ENCODE measurements at places on chromosomes 1 and 21.

DNA sequence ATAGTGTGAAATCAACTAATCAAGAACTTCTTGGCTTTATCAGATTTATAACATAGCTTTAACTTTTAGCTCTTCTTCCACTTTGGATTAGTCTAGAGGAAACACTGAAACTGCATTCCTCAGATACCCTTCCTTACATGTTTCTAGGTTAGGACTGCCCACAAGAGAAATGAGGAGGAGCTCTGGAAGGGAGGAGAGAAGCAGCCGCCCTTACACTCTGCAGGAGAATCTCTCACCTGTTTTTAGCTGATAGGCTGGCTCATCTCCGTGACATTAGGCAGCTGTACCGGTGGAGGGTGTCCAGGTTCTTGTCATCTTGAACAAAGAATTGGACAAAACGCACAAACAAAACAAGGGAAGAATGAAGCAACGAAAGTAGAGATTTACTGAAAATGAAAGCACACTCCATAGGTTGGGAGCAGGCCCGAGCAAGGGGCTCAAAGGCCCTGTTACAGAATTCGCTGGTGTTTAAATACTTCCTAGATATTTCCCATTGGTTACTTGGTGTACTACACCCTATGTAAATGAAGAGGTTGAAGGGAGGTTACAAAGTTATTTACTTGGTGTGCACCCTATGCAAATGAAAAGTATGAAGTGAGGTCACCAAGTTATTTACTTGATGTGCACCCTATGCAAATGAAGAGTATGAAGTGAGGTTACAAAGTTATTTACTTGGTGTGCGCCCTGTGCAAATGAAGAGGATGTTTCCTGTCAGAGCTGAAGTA lies 524.9 kb upstream of the CHRM3 start:
- DNase-seq, result no peak

- peak; percentile 76 for DNase-seq
Observed at GRCh38 chr1:152048416-152049009, 11.7 kb upstream of the S100A11 start.

DNA sequence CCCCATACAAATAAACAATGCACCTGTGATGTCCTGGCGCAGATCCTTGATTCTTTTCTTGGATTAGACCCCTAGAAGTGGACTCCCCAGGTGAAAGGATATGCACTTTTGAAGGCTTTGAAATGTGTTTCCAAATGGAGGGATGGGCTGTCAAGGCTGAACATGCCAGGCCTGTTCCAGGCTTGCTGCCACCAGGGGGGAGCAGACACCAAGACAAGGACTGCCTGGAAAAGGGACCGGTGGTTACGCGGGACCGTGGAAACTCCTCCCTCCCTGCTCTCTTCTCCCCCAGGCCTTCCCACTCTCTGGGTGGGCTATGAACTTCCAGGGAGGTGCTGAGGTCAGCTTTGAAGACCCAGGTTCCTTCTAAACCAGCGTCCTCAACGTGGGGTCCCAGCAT lies 12.7 kb downstream of the C1QB start:
- DNase-seq, result no peak

- peak; percentile 34 for DNase-seq
Observed at GRCh38 chr1:3775490-3776230, 3.1 kb downstream of the SMIM1 start.

- no peak for DNase-seq
Observed at GRCh38 chr1:110310300-110310699, 28.9 kb upstream of the RBM15 start.

- DNase-seq, result no peak
Observed at GRCh38 chr1:240256836-240257503, 165.3 kb downstream of the FMN2 start.

- no peak for DNase-seq
Observed at GRCh38 chr1:207346513-207346912, 25.0 kb downstream of the CD55 start.

DNA sequence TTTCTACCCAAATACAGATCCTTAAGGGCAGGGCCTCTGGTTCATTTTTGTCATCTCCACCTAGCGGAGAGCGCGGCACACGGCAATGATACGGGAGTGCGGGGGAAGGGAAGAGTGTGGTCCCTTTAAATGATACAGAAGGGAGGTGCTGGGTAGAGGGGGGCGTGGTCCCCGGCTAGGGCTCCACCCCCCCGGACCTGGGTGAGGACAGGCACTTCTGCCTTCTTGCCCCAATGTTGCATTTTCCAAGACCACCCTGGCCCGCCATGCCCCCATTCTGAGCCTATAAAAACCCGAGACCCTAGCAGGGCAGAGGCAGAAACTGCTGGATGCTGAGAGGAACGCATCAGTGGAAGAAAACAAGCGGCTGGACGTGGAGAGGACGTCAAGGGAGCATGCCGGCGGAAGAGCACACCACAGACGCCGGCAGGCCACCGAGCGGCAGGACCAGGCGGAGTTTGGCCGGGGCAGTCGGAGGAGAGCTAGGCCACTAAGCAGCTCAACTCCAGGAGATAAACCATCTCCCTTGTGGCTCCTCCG lies 30.0 kb downstream of the LRRC3 start:
- DNase-seq, result peak; percentile 24

- DNase-seq, result no peak
Observed at GRCh38 chr1:99619583-99619982, 26.3 kb upstream of the PALMD start.

GRCh38 chr21:43812957-43813655 lies 23.7 kb downstream of the RRP1 start:
- no peak for DNase-seq

- DNase-seq, result peak; percentile 19
Observed at GRCh38 chr1:231421546-231421970, 529 bp downstream of the EGLN1 start.

DNA sequence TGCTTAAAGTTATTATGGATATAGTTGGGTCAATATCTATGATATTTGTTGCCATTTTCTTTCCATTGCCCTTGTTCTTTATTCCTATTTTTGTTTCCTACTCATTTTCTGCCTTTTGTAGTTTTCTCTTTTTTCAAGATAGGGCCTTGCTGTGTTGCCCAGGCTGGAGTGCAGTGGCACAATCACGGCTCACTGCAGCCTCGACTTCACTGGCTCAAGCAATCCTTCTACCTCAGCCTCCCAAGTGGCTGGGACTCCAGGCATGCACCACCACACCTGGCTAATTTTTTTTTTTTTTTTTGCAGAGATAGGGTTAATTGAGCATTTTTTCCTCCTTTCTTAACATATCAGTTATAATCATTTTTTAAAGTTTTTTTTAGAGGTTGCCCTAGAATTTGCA lies 92.7 kb downstream of the TOMM20 start:
- DNase-seq, result no peak

DNA sequence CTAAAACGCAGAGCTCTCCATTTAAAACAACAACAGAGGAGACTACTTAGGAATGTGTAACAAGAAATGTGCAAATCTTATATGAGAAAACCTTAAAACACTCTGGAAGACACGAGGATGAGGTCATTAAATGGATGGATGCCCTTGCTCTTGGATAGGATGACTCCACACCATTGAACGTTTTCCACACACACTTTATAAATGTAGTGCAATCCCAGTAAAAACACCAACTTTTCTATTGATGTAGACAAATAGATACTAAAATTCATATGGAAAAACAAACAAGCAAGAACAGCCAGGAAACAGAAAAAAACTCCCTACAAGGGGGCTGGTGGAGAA lies 18.4 kb upstream of the COL6A1 start:
- DNase-seq, result no peak

DNA sequence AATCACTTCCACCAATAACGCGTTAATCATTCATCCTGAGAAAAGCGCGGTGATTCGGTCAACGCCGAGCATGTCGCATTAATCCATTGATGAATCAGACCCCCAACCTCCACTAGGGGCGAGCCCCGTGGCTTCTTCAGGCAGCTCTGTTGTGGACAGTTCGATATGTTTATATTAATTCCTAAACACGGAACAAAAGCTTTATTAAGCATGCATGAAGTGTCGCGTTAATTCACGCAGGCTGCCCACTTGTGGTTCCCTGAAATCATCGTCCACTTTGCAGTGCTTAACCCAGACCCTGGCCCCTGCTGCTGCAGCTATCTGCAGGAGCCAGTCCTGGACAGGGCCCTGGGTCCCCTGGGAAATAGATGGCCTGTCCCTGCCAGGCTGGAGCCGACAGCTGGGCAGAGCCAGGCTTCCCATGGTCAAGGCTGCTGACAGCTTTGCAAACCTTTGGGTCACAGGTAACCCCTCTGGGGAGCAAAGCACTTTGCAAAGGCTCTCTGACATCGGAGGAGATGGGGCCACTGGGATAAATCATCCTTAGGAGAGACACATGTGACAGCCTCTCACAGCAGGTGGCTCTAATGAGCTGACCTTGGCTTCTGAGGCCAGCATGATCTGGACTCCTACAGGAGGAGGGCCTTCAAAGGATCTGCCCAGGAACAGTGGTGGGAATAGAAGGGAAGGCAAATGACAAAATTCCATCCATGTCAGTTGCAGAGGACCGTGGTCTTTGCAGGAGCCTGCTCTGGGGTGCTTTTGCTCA lies 137.0 kb upstream of the AJAP1 start:
- DNase-seq, result no peak

DNA sequence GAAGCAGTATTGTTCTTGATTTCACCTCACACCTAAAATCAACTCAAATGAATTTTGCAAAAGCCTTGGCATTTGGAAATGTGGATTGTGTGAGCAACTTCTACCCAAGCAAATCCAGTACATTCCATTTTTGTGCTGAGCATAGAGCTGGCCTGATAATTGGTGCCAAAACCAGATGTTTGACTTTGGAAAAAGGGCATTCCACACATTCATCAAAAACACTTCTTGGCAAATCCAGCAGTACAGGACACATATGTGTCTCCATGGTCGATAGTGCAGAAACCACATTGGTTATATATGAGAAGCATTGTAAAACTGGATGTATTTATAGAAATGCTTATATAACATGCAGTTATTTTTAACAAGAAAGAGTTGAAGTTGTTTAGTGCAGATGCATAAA lies 210.4 kb downstream of the KCNK2 start:
- DNase-seq, result no peak

DNA sequence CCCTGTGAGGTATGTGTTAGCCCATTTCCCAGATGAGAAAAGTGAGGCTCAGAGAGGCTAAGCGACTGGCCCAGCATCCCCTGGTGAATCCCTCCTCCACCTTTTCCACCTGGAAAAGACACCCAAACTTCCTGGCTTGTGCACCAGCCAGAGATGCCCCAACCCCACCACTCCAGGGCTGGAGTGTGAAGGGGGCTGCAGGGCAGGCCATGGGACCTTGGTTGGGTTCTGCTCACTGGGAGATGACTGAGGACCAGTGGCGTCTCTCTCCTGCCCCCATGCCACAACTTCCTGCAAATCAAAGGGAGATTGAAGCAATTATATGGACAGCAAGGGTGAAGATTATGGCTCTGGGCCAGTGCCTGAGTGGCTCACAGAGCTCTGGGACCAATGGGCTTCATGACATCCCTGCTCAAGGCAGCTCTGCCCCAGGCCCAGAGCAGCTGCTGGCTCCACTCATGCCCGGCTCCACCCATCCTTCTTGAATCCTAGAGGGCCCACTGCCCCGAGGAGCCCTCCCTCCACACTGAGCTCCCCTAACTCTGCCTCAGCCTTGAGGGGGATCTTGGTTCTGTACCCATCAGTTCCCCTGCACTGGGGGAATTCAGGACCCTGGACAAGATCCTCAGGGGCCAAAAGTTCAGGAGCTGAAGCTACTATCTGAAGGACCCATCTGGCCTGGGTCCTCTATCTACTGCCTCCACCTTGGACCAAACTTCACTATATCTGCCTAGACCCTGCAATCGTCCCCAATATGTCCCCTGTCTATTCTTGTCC lies 416.9 kb downstream of the PTPRU start:
- DNase-seq, result no peak

DNA sequence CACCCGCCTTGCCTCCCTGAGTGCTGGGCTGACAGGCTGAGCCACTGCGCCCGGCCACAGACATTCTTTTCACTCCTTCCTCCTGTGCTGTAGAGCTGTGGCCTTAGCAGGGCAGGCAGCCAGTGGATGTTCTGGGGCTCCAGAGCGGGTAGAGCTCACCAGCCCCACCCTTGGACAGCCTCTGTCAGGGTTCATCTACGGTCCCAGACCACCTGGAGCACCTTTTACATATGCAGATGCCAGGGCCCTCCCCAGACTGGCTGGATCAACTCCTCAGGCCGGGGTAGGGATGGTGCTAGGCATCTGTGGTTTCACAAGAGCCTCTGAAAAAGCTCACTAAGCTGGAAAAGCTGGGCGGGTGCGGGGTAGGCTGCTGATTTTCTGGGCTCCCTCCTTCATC lies 4.6 kb downstream of the ATP13A2 start:
- no peak for DNase-seq

- no peak for DNase-seq
Observed at GRCh38 chr1:203424861-203425662, 50.5 kb upstream of the PRELP start.

GRCh38 chr1:31181515-31182343 lies 58.0 kb downstream of the NKAIN1 start:
- DNase-seq, result peak; percentile 23

DNA sequence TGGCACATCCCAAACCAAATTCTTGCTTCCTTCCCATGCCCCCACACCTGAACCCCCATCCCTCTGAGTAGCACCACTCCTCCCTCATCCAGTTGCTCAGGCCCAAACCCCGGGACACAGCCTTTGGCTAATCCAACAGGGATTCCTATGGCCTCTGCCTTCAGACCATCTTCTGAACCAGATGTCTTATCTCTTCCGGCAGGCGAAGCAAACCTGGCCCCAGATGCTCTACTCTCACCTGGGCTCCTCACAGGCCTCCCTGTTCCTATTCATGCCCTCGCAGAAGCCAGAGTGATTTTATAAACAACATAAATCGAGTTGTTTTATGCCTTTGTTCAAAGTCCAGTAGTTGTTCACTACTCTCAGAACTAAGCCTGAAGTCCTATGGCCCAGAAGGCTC lies 12.5 kb upstream of the KCNA2 start:
- no peak for DNase-seq

GRCh38 chr1:200036619-200037270 lies 9.2 kb downstream of the NR5A2 start:
- no peak for DNase-seq

DNA sequence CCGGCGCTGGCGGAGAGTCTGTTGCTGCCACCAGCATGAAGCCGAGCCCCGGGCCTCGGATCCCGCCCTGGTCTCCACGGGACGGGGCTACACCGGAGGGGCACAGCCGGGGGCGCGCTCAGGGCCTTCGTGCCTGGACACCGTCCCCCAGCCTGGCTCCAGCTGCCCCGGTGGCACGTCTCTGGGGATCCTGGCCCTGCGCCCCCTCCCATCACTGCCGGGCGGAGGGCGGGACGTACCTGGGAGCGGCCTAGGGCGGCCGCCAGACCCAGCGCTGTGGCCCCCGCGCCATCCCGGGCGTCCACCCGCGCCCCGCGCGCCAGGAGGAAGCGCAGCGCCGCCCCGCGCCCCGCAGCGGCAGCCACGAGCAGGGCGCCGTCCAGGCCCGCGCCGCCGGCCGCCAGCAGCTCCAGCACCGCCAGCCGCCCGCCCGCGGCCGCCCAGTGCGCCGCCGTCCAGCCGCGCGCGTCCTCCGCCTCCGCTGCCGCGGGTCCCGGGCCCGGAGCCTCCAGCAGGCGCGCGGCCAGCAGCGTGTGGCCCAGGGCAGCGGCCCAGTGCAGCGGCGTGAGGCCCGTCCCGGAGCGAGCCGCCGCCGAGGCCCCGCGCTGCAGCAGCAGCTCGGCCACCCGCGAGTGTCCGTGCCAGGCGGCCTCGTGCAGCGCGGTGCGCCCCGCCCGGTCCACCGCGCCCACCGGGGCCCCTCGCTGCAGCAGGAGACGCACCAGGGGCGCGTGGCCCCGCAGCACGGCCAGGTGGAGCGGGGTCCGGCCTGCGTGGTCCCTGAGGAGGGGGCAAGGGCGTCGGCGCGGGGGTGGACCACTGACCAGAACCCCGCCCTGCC lies 1.0 kb downstream of the ANKRD65 start:
- no peak for DNase-seq
